Hindlimb muscle (tissue), 1 donor: ENCODE measurements at places on chromosomes 2 and 18. TPM values are rescaled to one million over a fixed set of nuclear protein-coding genes. Genes with fewer than 3 reads are reported as not detected.

- no peak for DNase-seq
Measured at GRCh38 chr2:181258720-181259119, 198.5 kb upstream of the ITGA4 start.

- no peak for DNase-seq
Measured at GRCh38 chr2:82340578-82341053, 2036.1 kb upstream of the LRRTM1 start.

The KRTCAP3 gene
- polyA plus RNA-seq = 1.4 TPM

The CHST9 gene
- polyA plus RNA-seq = 0.10 TPM

- DNase-seq = peak; percentile 68
Measured at GRCh38 chr2:120771111-120771780, 35.6 kb downstream of the GLI2 start.

GRCh38 chr2:133959066-133959465 lies 294.8 kb upstream of the MGAT5 start:
- DNase-seq = no peak

DNA sequence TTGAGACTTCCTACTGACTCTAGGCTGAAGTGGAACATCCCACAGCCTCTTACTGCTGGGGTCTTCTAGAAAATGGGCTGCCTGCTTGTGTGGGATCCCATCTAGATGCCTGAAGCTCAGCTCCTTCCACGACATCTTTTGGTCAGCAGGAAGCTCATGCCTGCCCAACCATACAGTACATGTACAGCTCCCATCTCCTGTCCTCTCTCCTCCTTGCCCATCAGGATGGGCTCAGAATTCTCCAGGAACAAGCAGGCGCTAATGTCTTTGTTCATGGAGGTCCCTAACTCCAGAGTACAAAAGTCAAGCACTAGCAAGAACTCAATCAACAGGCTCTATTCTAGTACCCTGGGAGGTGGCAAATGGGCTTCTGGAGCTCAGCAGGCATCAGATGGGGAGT lies 31.7 kb upstream of the GPR17 start:
- DNase-seq = no peak

The EPHA4 gene
- polyA plus RNA-seq = 12.2 TPM

GRCh38 chr2:230703514-230703913 lies 9.1 kb upstream of the CAB39 start:
- DNase-seq = no peak

- DNase-seq = no peak
Measured at GRCh38 chr18:11153097-11153496, 3.7 kb upstream of the PIEZO2 start.

GRCh38 chr2:214019973-214020345 lies 390.9 kb upstream of the VWC2L start:
- no peak for DNase-seq

The RAB31 gene
- 20.8 TPM for polyA plus RNA-seq

DNA sequence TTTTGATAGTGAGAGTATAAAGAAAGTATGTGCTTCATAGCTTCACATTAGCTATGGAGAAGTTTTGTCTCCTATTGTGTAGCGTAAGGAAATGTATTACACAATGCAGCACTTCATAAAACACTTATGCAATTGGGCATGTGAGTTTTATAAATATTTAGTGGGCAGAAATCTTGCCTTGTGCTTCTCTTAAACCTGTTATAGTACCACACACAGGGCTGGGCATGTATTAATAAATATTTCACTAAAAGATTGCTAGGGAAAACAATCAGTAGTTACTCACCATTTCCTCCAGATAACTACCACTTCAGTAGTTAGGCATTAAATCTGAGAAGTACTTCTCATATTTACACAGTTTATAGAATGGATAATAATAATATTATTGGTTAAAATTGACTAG lies 1080.8 kb upstream of the PIK3C3 start:
- no peak for DNase-seq

GRCh38 chr2:14127765-14128164 lies 504.8 kb upstream of the LRATD1 start:
- DNase-seq = no peak

- no peak for DNase-seq
Measured at GRCh38 chr18:61080954-61081528, 252.2 kb upstream of the CDH20 start.

DNA sequence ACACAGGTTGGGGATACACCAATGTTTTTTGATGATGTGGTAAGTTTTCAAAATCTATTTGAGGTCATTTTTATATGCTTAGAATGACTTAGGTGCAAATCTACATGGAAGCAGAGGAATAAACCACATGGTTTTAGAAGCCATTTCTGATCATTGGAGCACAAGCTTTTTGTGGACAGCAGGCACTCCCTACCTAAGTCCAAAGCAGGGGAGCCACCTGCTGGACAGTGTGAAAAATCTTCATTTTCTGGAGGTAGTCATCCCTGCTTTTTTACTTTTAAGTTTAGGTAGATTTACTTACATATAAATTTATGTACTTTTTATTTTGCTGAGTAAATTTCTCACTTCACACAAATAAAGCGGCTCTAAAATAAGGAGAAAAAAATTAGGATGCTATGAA lies 323.2 kb downstream of the PLCL1 start:
- peak; percentile 48 for DNase-seq

GRCh38 chr18:67733088-67733487 lies 216.6 kb upstream of the DSEL start:
- DNase-seq = no peak

DNA sequence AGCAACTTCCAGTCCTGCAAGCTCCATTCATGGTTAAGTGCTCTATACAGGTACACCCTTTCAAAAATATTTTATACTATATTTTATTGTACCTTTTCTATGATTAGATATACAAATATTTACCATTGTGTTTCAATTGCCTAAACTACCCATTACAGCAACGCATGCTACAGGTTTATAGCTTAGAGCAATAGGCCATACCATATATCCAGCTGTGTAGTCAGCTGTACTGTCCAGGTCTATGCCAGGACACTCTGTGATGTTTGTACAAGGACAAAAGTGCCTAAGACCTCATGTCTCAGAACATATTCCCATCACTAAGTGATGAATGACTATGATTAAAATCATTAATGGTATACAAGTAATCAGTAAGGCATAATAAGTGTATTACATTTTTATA lies 368.7 kb downstream of the CMPK2 start:
- no peak for DNase-seq

The CDH19 gene
- polyA plus RNA-seq = 0.92 TPM

The FSHR gene
- polyA plus RNA-seq = 0.81 TPM

DNA sequence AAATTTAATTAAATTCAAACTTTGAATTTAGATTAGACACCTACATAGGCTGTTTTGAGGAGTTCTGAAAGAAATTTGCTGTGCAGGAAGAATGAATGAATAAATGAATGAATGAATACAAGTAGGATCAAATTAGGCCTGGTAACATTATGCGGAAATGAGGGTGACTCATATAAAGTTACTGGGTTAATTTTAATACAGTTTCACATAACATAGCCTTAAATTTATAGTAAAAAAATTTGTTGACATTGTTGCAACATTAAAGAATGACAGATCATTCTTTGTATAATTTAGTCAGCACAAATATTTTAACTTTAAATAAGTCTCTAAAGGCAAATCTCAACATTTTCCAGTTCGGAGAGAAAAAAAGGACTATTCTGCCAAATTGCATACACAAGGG lies 1293.1 kb upstream of the SLC39A10 start:
- no peak for DNase-seq

The GALNT5 gene
- polyA plus RNA-seq = 1.7 TPM

- DNase-seq = no peak
Measured at GRCh38 chr2:1823187-1824169, 79.2 kb upstream of the PXDN start.

- DNase-seq = no peak
Measured at GRCh38 chr2:74584088-74584645, 29.6 kb downstream of the DOK1 start.

DNA sequence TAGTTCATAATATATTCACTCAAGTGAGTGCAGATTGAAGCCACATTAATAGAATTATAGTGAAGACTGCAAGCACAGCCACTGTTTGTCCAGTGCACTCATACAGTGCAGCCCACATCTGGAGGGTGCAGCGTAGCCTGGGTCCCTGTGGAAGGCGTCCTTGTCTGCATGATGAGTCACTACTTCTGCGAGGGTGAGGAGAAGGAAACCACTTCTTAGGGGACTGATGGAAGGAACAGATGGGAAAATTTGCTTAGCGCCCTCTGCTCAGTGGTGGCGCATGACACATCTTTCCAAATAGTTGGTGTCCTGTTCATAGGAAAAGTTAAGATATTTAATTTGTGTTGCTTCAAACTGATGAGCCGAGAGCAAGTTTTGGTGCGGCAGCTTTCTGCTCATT lies 330.4 kb upstream of the SMIM21 start:
- DNase-seq = no peak

The LNPK gene
- 43.9 TPM for polyA plus RNA-seq

The GREB1L gene
- 7.9 TPM for polyA plus RNA-seq

DNA sequence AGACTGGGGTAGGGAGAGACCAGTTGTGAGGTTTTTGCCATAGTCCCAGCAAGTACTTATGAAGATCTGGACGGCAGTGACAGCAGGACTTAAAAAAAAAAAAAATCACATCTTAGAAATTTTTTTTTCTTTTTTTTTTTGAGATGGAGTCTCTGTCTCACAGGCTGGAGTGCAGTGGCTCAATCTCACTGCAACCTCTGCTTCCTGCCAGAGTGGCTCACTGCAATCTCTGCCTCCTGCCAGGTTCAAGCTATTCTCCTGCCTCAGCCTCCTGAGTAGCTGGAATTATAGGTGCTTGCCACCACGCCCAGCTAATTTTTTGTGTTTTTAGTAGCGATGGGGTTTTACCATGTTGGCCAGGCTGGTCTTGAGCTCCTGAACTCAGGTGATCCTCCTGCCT lies 22.4 kb upstream of the STAT4 start:
- DNase-seq = no peak

GRCh38 chr2:85355073-85355410 lies 473 bp downstream of the ELMOD3 start:
- no peak for DNase-seq

DNA sequence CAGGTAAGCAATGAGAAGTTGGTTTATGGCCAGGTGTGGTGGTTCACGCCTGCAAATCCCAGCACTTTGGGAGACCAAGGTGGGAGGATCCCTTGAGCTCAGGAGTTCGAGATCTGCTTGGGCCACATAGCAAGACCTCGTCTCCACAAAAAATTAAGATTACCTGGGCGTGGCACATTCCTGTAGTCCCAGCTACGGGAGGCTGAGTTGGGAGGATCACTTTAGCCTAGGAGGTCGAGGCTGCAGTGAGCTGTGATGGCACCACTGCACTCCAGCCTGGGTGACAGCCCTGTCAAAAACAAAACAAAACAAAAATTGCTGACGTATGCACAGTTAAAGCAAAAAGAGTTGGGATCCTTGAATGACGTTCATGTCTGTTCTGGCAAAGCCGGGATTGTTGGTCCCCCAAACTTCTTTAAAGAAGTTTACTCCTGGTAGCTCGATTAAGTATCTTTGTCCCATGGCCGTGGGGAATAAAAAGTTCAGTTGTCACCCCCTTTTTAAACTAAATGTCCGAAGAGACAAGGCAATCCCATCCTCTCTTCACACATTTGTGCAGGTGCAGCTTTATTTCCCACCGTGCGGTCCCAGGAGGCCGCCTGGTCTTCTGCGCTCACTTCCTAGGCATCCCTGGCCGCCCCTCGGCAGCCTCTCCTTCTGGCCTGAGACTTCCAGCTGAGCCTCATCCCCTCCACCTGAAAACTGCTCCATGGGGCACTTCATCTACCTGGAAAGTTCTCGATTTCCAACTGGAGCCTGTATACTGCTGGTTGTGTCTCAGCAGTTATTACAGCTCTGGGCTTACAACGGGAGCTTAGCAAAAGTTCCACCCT lies 762 bp upstream of the SPOPL start:
- DNase-seq = no peak

- DNase-seq = no peak
Measured at GRCh38 chr2:119158563-119159347, at the start of gene C1QL2. C1QL2 (minus strand) TSS chr2:119158751; CDS start chr2:119158269, 482 bp downstream.
